ENCODE measurements at places on chromosomes 6 and 20.

GRCh38 chr6:11232770-11233626 lies 530 bp upstream of the NEDD9 start:
- DNase-seq: no peak

DNA sequence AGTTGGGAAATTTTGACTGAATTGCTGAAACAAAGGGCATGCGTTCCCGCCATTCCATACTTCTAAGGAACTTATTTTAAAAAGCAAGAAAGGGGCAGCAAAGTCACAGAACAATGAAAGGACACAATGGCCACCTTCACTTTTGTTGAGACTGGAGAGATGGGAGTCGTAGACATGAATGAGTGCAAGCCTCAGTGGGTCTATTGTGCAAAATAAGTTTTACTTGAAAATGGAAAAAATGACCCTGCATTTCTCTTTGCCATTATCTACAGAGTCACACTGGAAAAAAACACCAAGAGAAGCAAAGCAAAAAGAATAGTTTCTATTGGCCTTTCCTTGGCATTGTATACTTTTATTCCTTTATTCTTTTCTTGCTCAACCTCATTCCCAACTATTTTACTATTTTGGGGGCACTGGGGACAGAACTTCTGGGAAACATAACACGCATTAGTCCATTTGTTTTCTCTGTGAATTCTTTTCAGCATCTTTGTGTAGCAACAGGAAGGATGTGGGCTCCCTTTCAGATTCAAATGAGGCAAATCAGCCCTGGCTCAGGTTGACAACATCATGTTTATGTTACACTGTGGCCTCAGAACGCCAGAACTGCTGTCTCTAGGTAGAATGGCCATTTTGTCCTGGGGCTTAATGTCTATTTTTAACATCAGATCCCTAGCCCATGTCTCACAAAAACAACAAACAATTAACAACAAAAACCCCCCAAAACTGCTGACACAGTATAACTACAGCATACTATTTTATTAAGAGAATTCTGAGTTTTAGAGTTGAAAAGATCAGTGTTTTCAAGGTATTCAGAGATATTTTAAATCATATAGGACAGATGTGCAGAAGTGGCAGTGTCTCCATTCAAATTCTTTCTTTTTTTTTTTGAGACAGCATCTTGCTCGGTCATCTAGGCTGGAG lies 122.2 kb downstream of the FYN start:
- DNase-seq: peak; percentile 45

GRCh38 chr6:26183581-26184366 lies 96.5 kb downstream of the HFE start:
- no peak for DNase-seq

DNA sequence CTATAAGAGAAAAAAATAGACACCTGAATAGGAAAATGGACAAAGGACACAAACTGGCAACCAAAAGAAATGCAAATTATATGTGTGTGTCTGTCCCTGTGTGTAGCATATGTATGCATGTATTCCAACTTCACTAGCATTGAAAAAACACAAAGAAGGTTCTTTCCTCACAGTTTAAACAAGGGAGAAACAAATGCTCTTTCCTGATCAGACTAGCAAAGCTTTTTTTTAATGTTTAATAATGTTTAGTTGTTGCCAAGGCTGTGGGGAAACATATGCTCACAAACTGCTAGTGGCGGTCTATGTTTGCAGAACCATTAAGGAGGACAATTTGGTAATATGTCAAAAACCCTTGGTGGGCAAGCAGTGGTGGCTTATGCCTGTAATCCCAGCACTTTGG lies 22.4 kb downstream of the SMLR1 start:
- no peak for DNase-seq

GRCh38 chr6:161139766-161140553 lies 133.9 kb downstream of the AGPAT4 start:
- no peak for DNase-seq
